Tongue (tissue), 3 donors: ENCODE measurements at places on chromosomes 5 and 9. TPM values are rescaled to one million over a fixed set of nuclear protein-coding genes. Genes with fewer than 3 reads are reported as not detected.

Gene BHMT2
- 5.1 TPM for total RNA-seq

Gene CARTPT
- total RNA-seq = not detected

Gene SARDH
- 8.0 TPM for total RNA-seq

Gene ARID3C
- total RNA-seq = 0.31 TPM

Gene URM1
- total RNA-seq = 28.8 TPM

Gene TJP2
- total RNA-seq = 46.3 TPM

DNA sequence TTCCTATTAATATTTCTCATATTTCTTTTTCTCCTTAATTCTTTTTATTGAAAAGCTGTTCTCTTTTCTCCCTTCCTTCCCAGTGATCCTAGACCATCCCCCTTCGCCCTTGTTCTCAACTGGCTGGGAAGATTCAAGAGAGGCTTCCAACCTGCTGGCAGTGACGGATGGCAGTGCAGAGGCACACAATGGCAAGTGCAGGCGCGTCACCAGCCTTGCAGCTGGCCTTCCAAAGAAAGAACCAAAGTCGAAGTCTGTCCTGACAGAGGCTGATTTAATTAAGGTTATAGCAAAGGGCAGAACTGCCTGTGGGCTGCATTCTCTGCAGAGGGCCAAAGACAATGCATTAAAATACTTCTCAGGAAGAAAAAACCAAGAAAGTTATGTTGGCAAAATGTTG, 7.4 kb downstream of the CEMIP2 start:
- DNase-seq = peak; percentile 20

DNA sequence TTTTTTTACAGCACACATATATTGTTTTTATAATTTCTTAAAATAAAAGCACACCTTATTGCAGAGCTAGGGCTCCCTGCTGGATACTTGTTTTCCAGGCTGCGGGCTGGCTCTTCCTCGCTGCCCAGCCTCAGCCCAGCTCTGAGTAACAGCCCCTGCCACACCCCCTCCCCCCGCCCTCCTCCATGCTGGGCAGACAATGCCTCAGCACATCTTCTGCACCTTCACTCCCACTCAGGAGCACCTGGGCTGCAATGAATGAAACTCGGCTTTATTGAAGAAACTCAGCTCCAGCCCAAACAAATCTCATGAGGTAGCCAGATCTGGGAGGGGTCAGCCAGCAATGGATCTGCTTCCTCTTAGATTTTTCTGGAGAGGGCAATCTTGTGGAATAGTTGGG, 9.5 kb downstream of the IL9 start:
- DNase-seq = no peak

DNA sequence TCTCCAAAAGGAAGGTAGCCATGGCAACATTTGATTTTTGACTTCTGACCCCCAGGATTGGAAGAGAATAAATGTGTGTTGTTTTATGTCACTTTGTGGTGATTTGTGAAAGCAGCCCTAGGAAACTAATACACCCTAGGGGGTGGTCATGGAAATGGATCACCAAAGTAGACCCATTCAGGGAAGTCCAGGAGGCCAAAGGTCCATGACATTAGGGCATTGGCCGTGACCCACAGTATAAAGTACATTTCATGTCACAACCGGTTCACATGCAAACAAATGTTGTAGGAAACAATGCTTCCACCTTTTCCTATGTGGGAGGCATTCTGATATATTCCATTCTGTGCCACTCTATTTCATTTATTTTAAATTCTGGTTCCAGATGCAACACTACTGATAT, 128.4 kb downstream of the ADAMTS12 start:
- DNase-seq = no peak

GRCh38 chr9:137141976-137142936, 3.3 kb downstream of the GRIN1 start:
- no peak for DNase-seq

DNA sequence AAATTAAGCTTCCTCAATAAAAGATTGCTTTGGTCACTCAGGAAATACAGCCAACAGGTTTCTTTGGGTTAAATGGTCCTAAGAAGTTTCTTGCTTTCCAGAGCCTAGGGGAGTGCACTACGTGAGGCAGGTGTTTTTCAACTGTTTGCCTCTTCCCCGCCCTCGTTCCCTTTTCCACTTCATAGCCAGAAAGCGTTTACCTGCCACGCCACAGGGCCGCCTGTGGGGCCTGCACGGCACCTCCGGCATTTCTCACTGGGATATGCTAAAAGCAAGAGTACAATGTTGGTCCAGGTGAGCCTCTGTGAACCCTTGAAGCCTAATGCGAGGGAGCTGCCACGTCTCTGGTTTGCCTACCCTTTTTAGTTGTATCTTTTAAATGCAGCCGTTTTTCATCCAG, 167.6 kb upstream of the OTULINL start:
- DNase-seq = no peak

DNA sequence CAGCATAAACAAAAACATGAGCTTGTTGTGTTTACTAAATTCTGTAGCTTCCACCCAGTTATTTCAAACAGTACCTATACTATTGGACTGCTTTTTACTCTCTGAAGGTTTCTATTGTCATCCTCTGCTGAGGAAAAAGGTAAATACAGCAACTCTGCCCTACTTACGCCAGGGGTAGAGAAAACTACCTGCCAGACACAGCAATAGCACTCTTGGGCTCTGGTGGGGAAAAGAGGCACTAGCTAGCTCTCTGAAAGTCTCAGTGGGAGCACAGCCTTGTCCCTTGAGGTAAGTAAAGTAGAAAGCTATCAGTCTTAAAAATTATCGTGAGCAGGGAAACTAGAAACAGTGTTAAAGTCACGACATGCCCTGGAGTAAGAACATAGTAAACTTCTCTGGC, 3.7 kb downstream of the HCN1 start:
- no peak for DNase-seq

DNA sequence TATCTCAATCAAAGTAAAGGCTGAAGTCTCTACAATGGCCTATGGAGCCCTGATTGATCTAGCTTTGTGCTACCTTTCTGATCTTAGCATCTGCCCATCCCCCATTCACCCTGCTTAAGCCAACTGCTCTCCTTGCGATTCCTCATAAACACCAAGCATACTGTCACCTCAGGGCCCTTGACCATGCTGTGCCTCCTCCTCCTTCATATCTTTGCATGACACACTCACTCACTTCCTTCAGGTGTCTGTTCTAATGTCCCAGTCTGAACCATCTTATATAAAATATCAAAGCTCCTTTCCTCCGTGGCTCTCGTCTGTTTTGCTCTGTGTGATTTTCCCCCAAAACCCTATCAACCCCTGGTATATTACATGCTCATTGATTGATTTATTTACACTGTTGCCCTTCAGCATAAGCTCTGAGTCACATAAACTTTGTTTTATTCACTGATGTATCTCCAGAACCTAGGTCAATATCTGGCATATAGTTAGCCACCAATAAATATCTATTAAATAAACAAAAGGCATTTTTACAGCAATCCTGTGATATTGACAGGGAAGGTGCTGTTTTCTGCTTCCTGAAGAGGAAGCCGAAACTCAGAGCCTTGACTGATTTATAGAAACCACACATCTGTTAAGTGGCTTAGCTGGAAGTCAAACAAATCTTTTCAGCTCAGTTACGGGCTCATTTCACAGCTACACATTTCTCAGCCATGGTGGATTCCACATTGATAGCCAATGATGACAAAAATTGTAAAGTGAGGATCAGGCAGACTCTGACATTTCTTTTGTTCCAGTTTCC, 103.6 kb downstream of the BOD1 start:
- no peak for DNase-seq

- no peak for DNase-seq
Observed at GRCh38 chr9:135081731-135082130, 5.7 kb upstream of the OLFM1 start.

DNA sequence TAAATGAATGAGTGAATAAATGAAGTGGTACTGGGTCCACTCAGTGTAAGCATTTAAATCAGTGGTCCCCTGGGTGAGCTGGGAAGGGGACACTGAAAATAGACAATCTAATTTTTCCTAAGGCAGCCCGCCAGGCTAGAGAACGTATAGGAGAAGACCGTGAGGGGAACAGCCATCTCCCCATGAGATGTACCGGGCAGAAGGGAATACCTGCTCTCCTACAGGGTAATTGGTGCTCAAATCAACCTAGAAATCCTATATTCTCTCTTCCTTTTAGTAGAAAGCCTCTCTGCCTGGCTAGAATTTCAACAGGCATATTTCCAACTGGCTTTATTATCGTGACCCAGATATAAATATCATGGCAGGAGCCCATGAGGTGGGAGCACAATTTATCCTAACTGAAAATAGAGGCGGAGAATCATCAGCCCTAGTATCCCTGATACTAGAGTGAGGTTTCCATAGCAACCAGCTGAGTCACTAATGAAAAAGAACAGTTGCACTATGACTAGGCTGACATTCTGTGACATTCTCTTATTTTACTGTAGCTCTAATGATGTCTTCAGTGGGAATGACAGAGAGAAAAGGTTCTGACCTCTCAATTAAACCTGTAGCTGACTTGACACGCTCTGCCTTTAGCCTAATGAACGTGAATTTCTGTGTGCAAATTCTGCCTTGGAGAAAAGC, 96.5 kb upstream of the CAST start:
- no peak for DNase-seq
